Nucleus accumbens (tissue), 56 donors: ENCODE measurements at places on chromosomes 7 and 10.
A peak's percentile ranks its signal among the peaks of the same experiment; 100 is the strongest.

GRCh38 chr7:87361320-87361719 lies 15.9 kb downstream of the CROT start:
- no peak for DNase-seq

GRCh38 chr10:86693721-86694369 lies 25.5 kb downstream of the LDB3 start:
- no peak for DNase-seq

DNA sequence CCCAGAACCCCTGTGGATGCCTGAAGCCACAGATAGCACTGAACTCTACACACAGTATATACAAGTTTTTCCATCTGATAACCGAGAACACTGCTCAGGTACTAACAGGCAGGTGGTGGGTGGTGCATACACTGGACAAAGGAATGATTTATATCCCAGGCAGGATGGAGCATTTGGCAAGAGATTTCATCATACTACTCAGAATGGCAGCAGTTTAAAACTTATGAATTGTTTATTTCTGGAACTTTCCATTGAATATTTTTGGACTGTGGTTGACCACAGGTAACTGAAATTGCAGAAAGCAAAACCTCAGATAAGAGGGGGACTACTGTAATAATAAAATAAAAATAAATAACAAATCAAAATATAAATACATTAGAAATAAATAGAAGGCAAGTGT lies 10.9 kb upstream of the KCNMA1 start:
- no peak for DNase-seq

DNA sequence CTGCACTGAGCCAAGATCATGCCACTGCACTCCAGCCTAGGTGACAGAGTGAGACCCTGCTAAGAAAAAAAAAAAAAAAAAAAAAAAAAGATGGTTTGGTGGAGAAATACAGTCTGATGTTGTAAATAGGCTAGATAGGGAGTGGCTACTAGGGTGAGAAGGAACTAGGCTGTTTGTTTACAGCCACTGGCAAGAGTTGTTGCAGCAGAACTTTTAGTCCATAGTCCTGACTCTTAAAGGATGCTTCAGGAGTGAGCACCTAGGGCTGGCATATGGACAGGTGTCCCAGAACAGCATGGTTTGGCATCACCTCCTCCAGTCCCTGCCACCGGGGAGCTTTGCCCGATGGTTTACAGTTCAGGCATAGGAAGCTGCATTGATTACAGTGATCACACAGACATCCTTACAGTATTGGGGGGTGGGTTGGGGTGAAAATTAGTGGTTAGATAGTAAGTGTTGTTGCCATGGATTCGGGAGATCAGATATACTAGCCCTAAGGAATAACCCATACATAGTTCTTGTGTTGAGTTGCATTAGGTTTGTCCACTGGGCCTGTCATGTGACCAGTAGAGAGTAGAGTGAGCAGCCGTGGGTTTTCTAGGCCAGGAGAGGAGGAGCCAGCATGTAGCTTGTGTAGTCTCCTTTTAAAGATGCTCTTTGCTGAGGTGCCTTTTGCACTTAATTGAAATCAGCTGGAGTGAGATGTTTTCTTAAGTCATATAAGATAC lies 35.9 kb downstream of the ZRANB1 start:
- DNase-seq: no peak

GRCh38 chr10:44333511-44333910 lies 51.4 kb downstream of the CXCL12 start:
- DNase-seq: no peak

GRCh38 chr7:128874140-128875031 lies 11.7 kb downstream of the ATP6V1F start:
- DNase-seq: no peak

GRCh38 chr7:108430664-108431063 lies 25.6 kb downstream of the NRCAM start:
- no peak for DNase-seq

DNA sequence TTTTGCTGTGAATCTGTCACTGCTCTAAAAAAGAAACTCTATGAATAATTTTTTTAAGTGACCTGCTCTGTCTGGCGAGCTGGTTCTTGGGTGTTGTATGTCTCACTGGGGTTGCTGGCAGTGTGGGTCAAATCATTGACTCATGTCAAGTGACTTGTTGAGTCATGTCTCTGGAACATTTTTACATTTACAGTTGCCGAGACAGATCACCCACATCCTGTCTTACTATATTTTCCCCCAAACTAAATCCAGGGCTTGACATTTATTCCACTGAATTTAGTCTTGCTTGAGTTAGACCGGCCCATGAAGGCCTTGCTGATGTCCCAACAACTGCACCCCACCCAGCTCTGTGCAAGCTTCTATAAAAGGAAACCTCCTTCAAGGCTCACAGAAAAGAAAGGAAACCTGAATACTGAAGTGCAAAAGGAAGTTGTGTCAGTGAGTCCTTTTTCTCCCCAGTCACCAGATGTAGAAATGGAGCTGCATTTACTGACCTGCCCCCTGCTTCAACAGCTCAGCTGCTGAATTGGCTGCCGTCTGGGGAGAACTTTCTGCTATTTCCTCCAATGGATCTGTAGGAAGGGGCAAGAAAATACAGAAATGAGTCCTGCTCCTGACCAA lies 290.3 kb downstream of the TNS3 start:
- no peak for DNase-seq

DNA sequence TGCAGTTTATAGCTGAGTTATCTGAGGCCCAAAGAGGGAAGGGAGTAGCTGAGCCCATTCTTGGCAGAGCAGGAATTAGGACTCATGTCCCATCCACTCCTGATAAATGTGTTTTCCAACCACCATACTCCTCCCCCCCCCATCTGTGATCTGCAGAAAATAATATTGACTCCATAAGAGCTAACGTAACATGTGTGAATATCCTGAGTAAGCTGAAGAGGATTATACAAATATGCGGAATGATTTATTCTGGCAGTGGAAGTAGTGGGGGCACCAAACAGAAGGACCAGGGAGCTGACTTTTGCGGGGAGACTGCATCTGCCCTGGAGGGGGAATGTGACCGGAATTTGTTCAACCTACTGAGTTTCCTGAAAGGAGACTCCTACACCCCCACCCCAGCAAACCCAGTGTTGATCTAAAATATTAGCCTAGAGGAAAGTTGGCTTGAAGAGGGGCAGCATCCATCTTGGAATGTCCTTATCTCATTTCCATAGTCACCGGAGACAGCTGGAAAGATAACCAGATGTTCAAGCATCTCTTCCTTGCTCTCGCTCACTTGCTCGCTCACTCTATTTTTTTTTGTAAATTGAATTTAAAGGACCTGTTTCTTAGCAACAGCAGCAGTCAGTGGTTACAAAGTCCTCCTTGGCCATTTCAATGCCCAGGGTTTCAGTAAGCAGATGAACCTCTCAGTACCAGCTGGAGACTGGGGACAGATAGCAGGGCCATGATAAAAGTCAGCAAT lies 114.7 kb downstream of the RPS24 start:
- no peak for DNase-seq

DNA sequence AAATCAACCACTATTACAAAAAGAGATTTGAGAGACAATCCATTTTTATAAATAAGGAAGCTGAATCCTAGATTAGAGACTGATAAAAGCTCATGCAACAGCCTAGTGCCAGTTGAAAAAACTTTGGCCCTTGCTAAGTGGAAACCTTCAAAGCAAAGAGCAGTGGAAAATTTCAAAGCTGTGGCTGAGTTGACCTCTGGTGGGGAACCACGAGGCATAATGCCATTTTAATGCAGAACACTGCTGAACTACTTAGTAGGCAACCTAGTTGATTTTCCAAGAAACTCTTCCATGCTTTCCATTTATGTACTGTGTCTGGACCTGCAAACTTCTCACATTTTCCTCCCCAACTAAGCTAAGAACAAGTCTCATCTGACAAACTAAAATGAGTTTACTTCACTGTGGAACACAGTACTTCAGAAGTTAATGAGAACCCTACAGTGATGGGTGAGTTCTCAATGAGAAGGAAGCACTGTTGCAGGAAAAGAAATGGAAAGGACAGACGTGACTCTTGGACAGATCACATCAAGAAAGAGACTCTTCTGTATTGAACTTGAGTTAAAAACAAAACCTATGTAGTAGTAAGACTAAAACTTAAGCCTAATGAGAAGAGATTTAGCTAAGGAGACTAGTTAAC lies 19.5 kb downstream of the FZD9 start:
- no peak for DNase-seq

- no peak for DNase-seq
Observed at GRCh38 chr7:98603399-98603788, 13.7 kb upstream of the NPTX2 start.

DNA sequence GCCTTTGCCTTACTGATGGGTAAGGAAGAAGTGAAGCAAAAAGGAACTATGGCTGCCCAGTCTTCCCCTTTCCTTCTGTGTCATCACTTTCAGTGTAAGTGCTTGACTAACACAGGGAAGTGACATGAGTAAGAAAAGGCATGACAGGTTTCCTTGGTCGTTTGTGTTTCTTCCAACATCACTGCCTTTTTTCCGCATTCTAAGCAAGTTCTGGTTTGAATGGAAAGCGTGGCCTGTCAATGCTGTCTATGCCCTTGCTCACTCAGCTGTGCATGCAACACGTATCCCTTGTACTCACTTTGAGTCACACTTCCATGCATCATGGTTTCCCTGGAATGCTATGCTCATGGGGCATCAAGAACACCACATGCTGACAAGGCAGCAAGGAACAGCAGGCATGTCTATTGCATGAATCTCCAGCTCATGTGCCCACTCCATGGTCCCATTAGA lies 111.8 kb downstream of the OAT start:
- no peak for DNase-seq

- DNase-seq: no peak
Observed at GRCh38 chr10:132110111-132110521, 44.4 kb downstream of the JAKMIP3 start.

- DNase-seq: peak; percentile 57
Observed at GRCh38 chr7:2641406-2642393, 9.9 kb downstream of the TTYH3 start.

- no peak for DNase-seq
Observed at GRCh38 chr10:95335933-95336699, 45.3 kb upstream of the PDLIM1 start.

DNA sequence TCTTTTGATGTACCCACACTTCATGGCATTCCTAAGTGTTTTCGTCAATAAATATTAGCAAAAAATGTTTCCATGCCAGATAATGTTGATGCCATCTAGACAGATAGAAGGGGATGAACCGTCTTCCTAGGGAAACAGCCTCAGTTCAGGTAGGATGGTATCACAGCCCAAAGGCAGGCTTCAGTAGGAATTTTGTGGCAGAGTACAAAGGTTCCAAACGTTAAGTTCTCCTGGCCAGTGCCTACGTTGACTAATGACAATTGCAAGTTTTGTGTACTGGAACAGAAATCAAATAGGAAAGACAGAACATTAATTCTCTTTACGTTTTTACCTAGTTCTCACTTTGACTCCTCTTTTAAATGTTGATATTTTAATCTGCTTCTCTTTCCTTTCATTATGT lies 75.0 kb downstream of the ZMYND11 start:
- DNase-seq: no peak

DNA sequence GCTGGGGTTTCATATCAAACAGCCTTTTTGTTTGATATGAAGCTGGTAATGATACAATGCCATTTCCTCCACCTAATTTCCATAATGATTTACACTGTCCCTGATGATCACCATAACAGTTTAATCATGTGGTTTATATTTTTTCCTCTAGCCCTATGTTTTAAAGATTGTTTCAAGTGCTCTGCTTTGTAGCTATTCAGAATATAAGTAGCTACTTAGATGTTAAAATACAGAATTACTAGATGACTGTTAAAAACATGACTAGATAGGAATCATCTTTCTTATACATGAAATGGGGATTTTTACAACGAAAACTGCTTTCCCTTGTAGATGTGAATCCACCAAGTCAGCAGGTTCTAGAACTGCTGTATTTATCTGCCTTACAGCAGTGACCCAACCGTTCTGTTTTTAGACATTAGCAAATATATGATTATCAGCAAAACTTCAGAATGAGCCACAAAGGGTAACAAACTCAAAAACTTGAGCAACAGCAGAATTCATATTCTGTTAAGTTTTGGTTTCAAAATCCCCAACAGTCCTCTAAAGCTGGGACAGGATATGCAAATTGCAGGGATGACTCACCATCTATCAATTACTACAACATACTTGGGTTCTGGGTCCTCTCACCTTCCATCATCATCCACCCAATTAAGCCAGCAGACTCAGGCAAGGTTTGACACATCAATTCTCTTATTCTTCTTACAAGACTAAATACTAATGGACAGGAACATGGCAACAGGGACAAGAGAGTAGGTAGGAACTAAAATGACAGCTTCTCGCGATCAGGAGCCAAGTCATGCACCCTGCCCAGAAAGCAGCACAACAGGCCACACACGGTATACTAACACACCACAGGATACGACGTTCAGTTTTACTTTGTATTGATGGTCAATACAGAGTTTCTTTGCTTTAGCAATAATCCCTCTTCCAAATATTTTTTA lies 83.9 kb downstream of the PIP4K2A start:
- DNase-seq: no peak

- no peak for DNase-seq
Observed at GRCh38 chr7:32890010-32890792, 1.4 kb downstream of the KBTBD2 start.

DNA sequence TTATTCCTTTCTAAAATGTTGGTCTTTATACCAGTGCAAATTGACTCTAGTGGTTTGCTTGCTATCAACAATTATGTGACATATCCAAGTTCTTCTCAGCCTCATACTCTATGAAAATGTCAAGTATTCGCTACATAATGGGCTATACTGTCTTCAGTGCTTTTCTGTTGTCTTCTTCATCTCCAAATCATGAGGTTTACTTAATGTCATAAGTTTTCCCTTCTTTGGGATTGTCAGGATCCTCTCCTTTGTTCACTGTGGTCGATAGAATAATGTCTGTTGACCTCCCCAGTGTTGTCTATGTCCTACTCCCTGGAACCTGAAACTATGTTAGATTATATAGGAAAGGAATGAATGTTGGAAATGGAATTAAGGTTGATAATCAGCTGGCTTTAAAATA lies 16.4 kb upstream of the RALA start:
- no peak for DNase-seq

- no peak for DNase-seq
Observed at GRCh38 chr10:73915206-73915851, 4.4 kb downstream of the PLAU start.

DNA sequence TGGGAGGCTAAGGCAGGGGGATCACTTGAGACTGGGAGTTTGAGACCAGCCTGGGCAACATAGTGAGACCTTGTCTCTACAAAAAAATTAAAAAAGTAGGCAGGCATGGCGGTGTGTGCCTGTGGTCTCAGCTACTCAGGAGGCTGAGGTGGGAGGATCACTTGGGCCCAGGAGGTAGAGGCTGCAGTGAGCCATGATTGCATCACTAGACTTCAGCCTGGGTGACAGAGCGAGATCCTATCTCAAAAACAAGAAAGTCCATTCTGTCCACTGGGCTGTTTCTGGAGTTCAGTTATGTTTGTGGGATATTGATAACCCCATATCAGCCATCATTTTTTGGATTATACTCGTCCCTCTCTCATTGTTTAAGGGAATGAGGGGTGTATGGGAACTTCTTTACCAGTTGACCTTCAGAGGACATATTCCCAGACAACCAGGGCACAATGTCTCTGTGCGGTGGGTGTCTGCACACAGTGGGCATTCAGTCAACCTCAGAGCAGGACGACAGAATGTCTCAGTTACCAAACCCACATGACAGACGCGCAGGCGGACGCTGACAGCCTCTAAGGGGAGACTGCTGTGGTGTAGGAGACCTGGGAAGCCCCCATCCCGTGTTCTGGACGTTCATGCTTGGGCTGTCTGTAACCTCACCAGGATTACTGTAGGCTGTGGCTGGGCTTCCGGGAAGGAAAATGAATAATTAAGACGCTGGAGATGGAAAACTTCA lies 69.4 kb downstream of the CARD11 start:
- DNase-seq: no peak

- no peak for DNase-seq
Observed at GRCh38 chr10:34723750-34724149, 91.3 kb downstream of the PARD3 start.
